Stimulated activated CD4-positive, alpha-beta T cell treated with anti-CD3 and anti-CD28 coated beads, Interleukin-15, amount 100 ng/mL, for 1 hour (primary cell): ENCODE measurements at places on chromosomes 6 and 20.

GRCh38 chr20:10625641-10626040 lies 48.2 kb downstream of the JAG1 start:
- no peak for DNase-seq

- DNase-seq = no peak
Measured at GRCh38 chr6:136020691-136021090, 169.2 kb downstream of the PDE7B start.

DNA sequence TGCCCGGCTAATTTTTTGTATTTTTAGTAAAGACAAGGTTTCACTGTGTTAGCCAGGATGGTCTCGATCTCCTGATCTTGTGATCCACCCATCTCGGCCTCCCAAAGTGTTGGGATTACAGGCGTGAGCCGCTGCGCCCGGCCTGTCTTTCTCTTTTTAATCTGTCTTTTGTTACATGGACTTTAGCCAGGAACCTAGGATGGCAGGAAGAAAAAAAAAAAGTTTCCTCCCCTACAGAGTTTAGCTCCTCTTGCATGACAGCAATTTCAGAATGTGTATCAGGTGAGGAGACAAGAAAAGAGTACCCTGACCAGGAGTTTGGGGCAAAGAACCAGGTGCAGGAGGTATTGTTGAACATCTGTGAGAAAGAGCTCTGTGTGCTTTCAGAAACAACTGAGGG lies 21.4 kb upstream of the TXLNB start:
- no peak for DNase-seq

DNA sequence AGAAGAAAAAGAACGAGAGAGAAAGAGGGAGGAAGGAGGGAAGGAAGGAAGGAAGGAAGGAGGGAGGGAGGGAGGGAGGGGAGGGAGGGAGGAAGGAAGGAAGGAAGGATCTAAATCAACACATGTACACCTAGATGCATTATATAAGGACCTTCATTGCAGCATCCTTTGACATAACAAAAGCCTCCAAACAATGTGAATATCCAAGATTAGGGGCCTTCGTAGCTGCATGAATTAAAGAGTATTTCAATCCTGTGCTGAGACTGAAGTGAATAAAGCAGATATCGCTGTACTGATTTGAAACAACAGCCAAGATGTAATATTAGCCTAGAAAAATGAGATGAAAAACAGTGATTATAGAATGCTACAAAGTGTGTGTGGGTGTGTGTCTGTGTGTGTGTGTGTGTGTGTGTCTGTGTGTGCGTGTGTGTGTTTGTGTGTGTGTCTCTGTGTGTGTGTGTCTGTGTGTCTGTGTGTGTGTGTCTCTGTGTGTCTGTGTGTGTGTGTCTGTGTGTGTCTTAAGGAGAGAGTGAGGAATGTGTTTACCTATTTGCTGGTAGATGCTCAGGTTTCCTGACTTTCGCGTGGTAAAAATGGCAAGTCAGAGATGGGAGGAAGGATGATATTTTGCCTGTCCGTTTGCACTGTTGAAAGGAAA lies 129.0 kb upstream of the PTPN1 start:
- DNase-seq = no peak

DNA sequence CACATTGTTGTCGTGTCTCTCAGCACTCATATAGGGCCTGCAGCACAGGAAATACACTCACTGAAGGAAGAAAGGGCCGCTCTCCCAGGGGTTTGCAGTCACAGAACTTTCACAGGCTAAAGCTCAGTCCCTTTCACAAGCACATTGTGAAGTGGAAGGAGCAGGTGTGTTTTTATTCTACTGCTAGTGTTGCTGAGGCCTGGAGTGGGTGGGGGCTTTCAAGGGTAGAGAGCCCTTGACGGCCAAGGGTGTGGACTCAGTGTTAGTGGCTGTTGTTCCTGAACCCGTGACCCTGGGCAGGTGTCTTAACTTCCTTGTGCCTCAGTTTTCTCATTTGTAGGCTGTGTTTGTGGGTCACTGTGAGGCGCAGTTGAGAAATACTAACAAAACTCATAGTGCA lies 66.2 kb upstream of the SLC22A1 start:
- DNase-seq = no peak

GRCh38 chr6:132959639-132960326 lies 145.4 kb downstream of the RPS12 start:
- no peak for DNase-seq

DNA sequence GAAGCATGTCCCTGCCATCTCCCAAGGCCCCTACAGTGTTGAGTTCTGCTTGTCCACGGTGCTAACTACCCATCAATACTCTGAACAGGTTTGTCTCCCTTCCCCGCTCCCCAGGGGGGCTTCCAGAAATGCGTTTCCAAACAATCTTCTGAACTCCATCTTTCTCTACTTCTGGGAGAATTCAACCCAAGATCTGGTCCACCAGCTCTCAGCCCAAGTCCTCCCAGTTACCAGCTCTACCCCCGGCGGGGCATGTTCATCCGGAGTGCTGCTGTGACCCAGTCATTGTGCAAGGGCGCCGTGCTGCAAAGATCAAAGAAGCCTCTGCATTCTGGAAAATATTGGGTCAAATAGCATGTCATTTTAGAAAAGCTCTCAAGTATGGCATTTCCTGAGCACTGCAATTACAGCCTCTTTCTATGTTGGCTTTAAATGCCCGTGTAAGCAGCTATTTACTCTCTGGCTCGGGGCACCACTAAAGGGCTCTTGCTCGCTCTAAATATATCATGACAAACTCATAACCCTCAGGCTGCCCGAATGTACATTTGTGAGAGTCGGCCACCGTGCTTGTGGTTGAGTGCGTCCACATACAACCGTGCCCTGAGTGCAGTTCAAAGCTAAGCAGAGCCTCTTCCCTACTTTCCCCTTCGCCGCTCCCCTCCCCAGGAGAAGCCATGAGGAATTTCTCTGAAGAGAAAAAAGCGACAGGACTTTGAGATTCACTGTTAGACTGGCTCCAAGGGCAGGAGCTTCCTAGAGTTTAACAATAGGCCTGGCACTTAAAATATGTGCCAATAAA lies 71.6 kb downstream of the BANF2 start:
- no peak for DNase-seq
